ENCODE measurements at places on chromosomes 13 and 19.
A peak's percentile ranks its signal among the peaks of the same experiment; 100 is the strongest.

DNA sequence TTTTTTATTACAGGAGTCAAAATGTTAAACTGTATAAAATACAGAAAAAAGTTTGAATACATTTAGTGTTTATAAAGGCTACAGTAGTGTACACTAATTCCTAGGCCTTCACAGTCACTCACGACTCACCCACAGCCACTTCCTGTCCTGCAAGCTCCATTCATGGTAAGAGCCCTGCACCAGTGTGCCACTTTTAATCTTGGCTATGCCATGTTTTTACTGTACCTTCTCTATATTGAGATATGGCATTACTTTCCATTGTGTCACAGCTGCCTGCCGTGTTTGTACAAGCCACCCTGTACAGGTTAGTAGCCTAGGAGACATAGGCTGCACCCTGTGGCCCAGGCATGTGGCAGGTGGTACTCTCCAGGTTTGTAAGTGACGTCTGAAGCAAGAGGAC is 32.1 kb downstream of the C1QTNF9 start:
- DNase-seq: no peak
- H3K27ac ChIP-seq: no peak overlapping the region
- no peaks in the 10 kb centered on the region for H3K36me3 ChIP-seq
- peaks cover 3% of the 10 kb centered on the region for H3K27me3 ChIP-seq
- H3K4me1 ChIP-seq: no peaks in the 10 kb centered on the region

DNA sequence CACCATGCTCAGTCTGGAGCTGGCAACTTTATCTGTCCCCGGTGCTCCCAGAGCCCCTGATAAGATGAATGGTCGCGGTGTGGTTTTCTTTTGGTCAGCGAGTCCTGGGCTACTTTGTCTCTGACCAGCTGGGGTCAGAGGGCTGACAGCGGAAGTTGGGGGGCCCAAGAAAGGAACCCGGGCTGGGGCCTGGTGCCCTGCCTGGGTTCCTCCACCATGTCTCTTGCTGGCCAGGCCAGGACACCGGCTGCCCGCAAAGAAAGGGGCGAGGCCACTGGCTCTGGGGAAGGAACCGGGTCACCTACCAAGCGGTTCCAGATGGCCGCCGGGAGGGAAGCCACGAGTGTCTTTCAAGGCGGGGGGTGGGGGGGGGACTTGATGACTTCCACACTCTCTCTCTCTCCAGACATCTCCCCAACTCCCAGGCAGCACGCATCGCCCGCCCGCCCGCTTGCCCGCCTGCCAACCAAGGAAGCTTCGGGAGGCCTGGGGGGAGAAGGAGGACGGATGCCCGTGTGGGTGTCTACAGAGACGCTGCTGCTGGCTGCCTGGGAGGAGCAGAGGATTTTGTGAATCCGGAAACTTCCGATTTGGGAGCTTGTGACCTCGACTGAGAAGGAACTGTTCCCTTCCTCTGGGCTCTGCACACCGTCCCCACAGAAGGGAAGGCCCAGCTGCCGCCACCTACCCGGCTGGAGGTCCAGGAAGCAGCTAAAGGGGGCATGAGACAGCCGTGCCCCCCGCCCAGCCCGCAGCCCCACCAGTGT is 1.1 kb downstream of the PIP5K1C start:
- H3K27ac ChIP-seq: peak overlapping the region; percentile 83
- H3K4me3 ChIP-seq: peak overlapping the region; percentile 90
- H3K4me1 ChIP-seq: peaks cover 24% of the 10 kb centered on the region
- peak; percentile 58 for DNase-seq
- H3K36me3 ChIP-seq: peaks cover 4% of the 10 kb centered on the region
- no peaks in the 10 kb centered on the region for H3K27me3 ChIP-seq

GRCh38 chr13:103716718-103717117 is 650.5 kb upstream of the SLC10A2 start:
- DNase-seq: no peak
- no peak overlapping the region for H3K27ac ChIP-seq
- H3K27me3 ChIP-seq: no peaks in the 10 kb centered on the region
- H3K36me3 ChIP-seq: no peaks in the 10 kb centered on the region

DNA sequence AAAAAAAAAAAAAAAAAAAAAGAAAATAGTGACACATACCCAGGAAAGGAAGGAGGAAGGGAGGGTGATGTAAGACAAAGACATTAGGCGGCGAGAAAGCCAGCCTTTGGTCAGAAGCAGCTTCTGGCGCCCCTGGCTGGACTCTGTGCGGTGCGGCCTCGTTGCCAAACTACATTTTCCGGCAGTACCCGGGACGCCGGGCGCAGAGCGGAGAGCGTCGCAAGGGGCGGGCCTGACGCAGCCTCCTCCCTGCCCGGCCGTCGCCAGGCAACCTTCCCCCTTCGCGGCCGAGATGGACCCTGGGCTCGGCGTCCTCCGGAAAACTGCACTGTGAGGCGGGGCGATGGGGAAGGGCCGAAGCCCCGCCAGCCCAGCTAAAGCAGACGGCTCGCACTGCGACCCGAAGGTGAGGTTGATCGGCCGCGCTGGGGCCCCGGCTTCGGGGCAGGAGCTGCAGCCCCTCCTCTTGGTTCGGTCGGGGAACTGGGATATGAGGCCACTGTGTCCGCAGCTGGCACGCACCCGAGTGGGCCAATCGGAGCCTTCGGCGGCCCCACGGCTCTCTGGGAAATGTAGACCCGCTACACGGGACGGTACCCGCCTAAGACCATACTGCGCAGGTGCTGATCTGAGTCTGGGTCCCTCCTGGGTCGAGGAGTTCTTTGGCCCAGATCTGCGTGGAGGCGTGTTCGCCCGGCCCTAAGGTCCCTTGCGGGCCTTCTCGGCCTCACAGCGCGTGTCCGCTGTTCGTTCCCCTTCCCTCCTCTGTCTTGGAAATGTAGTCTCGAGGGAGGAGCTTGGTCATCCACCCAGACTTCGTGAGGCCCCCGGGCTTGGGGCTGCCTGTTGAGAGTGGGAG is 2.3 kb upstream of the MZF1 start:
- no peaks in the 10 kb centered on the region for H3K27me3 ChIP-seq
- H3K4me1 ChIP-seq: peaks cover 58% of the 10 kb centered on the region
- H3K4me3 ChIP-seq: peak overlapping the region; percentile 92
- peak; percentile 87 for DNase-seq
- peak overlapping the region; percentile 100 for H3K27ac ChIP-seq
- peaks cover 40% of the 10 kb centered on the region for H3K36me3 ChIP-seq

GRCh38 chr13:40381935-40382764 is 284.3 kb downstream of the FOXO1 start:
- no peaks in the 10 kb centered on the region for H3K36me3 ChIP-seq
- no peaks in the 10 kb centered on the region for H3K27me3 ChIP-seq
- no peak overlapping the region for H3K4me3 ChIP-seq
- peaks cover 54% of the 10 kb centered on the region for H3K4me1 ChIP-seq
- no peak for DNase-seq

DNA sequence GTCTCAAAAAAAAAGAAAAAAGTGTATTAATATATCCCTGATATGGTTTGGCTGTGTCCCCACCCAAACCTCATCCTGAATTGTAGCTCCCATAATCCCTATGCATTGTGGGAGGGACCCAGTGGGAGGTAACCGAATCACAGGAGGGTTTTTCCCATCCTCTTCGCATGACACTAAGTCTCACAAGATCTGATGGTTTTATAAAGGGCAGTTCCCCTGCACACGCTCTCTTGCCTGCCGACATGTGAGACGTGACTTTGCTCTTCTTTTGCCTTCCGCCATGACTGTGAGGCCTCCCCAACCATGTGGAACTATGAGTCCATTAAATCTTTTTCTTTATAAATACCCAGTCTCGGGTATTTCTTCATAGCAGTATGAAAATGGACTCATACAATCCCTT is 17.7 kb downstream of the STK24 start:
- H3K4me1 ChIP-seq: peaks cover 81% of the 10 kb centered on the region
- peaks cover 60% of the 10 kb centered on the region for H3K36me3 ChIP-seq
- H3K4me3 ChIP-seq: no peak overlapping the region
- H3K27ac ChIP-seq: peak overlapping the region; percentile 85
- H3K27me3 ChIP-seq: no peaks in the 10 kb centered on the region
- no peak for DNase-seq

DNA sequence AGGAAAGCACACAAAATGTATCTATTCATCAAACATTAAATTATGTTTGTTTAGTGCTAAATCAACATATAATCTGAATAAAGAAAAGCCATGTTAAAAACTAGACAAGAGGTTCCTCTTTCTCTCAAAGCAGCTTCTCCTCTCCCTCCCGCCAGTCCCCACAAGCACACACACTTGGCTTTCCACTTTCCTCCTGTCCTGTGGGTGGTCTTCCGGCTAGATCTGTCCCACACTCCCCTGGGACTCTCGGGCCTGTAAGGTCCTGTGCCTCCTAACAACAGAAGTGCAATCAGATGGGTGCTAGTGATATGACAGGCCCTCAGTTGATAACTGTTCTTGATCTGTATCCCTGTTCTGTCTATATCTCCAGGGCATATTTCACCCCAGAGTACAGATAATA is 45.6 kb upstream of the RAP2A start:
- no peak for DNase-seq
- no peak overlapping the region for H3K27ac ChIP-seq
- H3K27me3 ChIP-seq: no peaks in the 10 kb centered on the region
- H3K4me3 ChIP-seq: no peak overlapping the region

- H3K27ac ChIP-seq: no peak overlapping the region
- H3K27me3 ChIP-seq: no peaks in the 10 kb centered on the region
- H3K4me3 ChIP-seq: no peak overlapping the region
- peaks cover 93% of the 10 kb centered on the region for H3K36me3 ChIP-seq
- H3K4me1 ChIP-seq: no peaks in the 10 kb centered on the region
Observed at GRCh38 chr19:4951656-4952055, 17.3 kb upstream of the KDM4B start.

- H3K4me3 ChIP-seq: no peak overlapping the region
- no peak for DNase-seq
- peaks cover 11% of the 10 kb centered on the region for H3K4me1 ChIP-seq
- H3K27me3 ChIP-seq: no peaks in the 10 kb centered on the region
Observed at GRCh38 chr19:11138601-11139300, 16.8 kb downstream of the SPC24 start.

DNA sequence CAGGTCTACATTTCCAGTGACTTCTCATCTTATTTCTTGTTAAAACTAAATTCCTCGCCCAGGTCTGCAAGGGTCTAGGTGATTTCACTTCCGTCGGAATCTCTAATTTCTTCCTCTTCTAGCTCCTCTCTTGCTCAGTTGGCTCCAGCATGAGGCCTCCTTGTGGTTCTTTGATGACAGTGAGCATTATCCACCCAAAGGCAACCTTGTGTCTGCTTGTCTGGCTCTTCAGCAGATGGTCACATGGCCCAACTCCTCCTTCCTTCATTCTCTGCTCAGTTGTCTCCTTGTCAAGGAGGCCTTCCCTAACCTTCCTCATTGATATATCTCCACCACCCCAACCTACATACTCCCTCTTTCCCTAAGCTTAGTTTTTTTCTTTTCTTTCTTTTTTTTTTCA is 1391.4 kb downstream of the EFNB2 start:
- H3K36me3 ChIP-seq: no peaks in the 10 kb centered on the region
- H3K27ac ChIP-seq: no peak overlapping the region
- DNase-seq: no peak

DNA sequence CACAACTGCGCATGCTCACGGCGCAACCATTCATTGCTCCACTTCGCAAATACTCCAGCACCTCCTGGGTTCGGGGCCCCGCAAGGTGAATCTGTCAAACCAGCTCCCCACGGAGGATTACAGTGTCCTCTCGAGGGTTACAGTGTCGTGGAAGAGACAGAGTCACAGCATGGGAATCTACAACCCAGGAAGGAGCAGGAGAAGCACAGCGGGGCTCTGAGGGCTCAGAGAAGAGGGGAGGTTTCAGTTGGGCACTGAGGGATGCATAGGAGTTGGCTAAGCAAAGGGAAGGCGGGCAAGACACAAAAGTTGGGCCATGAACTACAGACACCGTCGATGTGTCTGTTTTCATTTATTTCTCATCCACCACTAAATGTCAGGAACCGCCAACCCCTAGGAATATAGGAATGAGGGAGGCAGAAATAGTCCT is 1.0 kb upstream of the GTF2F1 start:
- H3K4me1 ChIP-seq: peaks cover 30% of the 10 kb centered on the region
- H3K4me3 ChIP-seq: peak overlapping the region; percentile 98
- peaks cover 38% of the 10 kb centered on the region for H3K36me3 ChIP-seq
- no peak for DNase-seq
- H3K27me3 ChIP-seq: no peaks in the 10 kb centered on the region

- DNase-seq: no peak
- H3K36me3 ChIP-seq: no peaks in the 10 kb centered on the region
- no peaks in the 10 kb centered on the region for H3K4me1 ChIP-seq
- no peak overlapping the region for H3K4me3 ChIP-seq
- H3K27ac ChIP-seq: no peak overlapping the region
Observed at GRCh38 chr13:108377646-108378206, 108.2 kb downstream of the TNFSF13B start.

DNA sequence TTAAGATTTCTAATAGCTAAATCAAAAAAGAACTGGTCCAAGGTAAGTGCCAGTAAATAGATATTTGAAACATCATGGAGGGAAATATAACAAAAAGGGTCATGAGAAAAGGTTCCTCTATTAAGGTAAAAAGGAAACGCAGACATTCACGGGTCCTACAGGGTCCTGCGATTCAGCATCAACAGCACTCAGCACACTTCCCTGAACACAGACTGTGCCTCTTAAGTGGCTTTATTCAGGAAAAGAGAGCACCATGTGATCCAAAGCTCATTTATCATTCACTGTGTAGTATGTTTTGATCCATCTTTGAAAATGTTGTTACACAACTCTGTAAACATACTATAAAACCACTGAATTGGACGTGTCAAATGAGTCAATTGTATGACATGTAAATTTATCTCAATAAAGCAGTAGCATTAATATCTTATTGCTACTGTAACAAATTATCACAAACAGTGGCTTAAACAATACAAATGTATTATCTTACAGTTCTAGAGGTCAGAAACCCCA is 33.7 kb downstream of the CRYL1 start:
- peaks cover 8% of the 10 kb centered on the region for H3K4me1 ChIP-seq
- DNase-seq: no peak
- H3K27me3 ChIP-seq: no peaks in the 10 kb centered on the region
- no peak overlapping the region for H3K4me3 ChIP-seq
- no peak overlapping the region for H3K27ac ChIP-seq

- no peak for DNase-seq
- no peak overlapping the region for H3K4me3 ChIP-seq
Observed at GRCh38 chr19:11017275-11018035, 56.6 kb downstream of the SMARCA4 start.

- H3K4me1 ChIP-seq: peaks cover 4% of the 10 kb centered on the region
- H3K4me3 ChIP-seq: no peak overlapping the region
- H3K27ac ChIP-seq: no peak overlapping the region
- no peaks in the 10 kb centered on the region for H3K36me3 ChIP-seq
Observed at GRCh38 chr13:27822873-27823311, 30.6 kb downstream of the GSX1 start.

- DNase-seq: no peak
- H3K27ac ChIP-seq: peak overlapping the region; percentile 44
- peaks cover 73% of the 10 kb centered on the region for H3K36me3 ChIP-seq
- H3K27me3 ChIP-seq: no peaks in the 10 kb centered on the region
- no peak overlapping the region for H3K4me3 ChIP-seq
Observed at GRCh38 chr19:10690341-10690781, 10.9 kb upstream of the QTRT1 start.
